CD4-positive, alpha-beta memory T cell (primary cell): ENCODE measurements at places on chromosomes 1 and 21. TPM values are rescaled to one million over a fixed set of nuclear protein-coding genes. Genes with fewer than 3 reads are reported as not detected.
A peak's percentile ranks its signal among the peaks of the same experiment; 100 is the strongest.

Gene BLACAT1
- polyA plus RNA-seq: not detected

Gene PGM1
- 48.3 TPM for polyA plus RNA-seq

DNA sequence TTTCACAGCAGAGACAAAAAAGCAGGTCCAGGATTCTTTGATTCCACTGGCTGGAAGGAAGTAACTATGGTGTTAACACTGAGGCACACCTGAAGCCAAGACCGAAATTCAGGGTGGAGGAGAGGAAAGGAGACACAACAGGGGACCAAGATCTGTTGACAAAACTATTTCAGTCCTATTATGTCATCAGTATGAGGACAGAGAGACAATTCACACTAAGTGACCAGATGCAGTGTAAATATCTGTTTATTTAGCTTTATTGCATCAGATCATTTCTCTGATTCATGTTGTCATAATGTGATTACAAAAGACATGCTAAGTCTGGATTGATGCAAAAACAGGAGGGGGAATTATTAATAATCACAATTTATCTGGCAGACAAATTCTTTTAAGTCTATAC, 118.8 kb downstream of the SIPA1L2 start:
- no peak for DNase-seq

GRCh38 chr1:89987159-89987819, 7.6 kb upstream of the ZNF326 start:
- peak; percentile 69 for DNase-seq

DNA sequence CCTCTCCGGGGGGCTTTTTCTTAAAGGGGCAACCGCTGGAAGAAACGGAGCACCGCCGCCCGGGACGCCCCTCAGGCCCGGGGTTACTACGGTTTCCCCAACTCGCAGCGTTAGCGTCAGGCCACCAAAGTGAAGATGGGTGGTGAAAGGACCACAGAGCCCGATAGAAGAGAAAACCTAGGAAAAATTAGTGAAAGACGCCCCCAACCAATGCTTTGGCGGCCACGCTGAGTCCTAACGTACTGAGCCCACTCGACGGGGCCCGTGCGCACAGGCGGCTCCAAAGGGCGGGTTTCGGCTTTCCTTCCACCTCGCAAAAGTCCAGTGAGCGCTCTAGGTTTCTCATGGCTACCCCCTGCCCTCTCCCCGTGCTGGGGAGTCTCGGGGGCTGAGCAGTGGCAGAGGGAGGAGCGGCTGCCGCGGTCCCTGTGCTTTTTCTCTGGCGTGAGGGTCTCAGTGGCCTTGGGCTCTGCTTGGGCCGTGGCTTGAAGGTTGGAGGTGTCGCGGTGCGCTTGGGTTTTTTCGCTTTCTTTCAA, 12.2 kb upstream of the SPEN start:
- no peak for DNase-seq
